ENCODE measurements at places on chromosomes 16 and 17. TPM values are rescaled to one million over a fixed set of nuclear protein-coding genes. Genes with fewer than 3 reads are reported as not detected.

The CCDC200 gene
- 11.0 TPM for polyA plus RNA-seq

The ITGB4 gene
- polyA plus RNA-seq: 57.9 TPM

The CD68 gene
- polyA plus RNA-seq: 48.9 TPM

The IGSF6 gene
- 7.6 TPM for polyA plus RNA-seq

The RHBDF2 gene
- polyA plus RNA-seq: 10.9 TPM

The KATNB1 gene
- polyA plus RNA-seq: 52.9 TPM

The RNF222 gene
- polyA plus RNA-seq: 0.11 TPM

The HSBP1 gene
- 265 TPM for polyA plus RNA-seq
